ENCODE measurements at places on chromosomes 16 and 17. TPM values are rescaled to one million over a fixed set of nuclear protein-coding genes. Genes with fewer than 3 reads are reported as not detected.

ZNF747 gene
- total RNA-seq = 8.7 TPM

CES5A gene
- total RNA-seq = not detected

GPRC5C gene
- total RNA-seq = 1.8 TPM

USP7 gene
- total RNA-seq = 72.1 TPM

TMEM92 gene
- total RNA-seq = 0.17 TPM

USP31 gene
- total RNA-seq = 43.7 TPM

MBTPS1 gene
- 120 TPM for total RNA-seq

SSTR5 gene
- 0.17 TPM for total RNA-seq

RAB37 gene
- total RNA-seq = 0.37 TPM

P2RX1 gene
- total RNA-seq = not detected

IL17C gene
- total RNA-seq = not detected

HCRT gene
- total RNA-seq = not detected

MFAP4 gene
- total RNA-seq = not detected

COQ9 gene
- total RNA-seq = 55.1 TPM

TBC1D3I gene
- 0.05 TPM for total RNA-seq

DNA sequence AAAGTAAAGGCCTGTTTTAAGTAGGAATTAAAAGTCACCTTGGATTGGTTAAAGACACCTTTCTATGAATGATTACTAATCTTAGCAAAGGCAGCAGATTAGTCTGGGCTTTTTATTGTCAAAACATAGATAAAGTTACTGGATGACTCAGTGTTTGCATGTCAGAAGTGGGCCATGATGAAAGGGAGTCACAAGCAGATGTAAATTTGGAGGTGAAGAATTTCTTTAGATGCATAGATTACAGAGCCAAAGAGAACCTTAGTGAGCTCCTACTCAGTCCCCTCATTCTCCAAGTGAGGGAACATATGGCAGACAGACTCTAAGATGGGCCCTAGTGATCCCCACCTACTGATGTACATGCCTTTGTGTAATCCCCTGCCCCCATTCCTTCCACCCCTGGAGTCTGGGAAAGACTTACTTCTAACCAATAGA, 124.5 kb downstream of the HS3ST3A1 start:
- DNase-seq = no peak

GRCh38 chr16:3152277-3152990, 17.6 kb downstream of the ZNF213 start:
- peak; percentile 90 for DNase-seq

DNA sequence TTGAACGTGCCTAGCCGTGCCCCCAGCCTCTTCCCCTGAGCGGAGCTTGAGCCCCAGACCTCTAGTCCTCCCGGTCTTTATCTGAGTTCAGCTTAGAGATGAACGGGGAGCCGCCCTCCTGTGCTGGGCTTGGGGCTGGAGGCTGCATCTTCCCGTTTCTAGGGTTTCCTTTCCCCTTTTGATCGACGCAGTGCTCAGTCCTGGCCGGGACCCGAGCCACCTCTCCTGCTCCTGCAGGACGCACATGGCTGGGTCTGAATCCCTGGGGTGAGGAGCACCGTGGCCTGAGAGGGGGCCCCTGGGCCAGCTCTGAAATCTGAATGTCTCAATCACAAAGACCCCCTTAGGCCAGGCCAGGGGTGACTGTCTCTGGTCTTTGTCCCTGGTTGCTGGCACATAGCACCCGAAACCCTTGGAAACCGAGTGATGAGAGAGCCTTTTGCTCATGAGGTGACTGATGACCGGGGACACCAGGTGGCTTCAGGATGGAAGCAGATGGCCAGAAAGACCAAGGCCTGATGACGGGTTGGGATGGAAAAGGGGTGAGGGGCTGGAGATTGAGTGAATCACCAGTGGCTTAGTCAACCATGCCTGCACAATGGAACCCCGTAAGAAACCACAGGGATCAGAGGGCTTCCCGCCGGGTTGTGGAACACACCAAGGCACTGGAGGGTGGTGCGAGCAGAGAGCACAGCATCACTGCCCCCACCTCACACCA, 724 bp downstream of the GAA start:
- DNase-seq = peak; percentile 40

- peak; percentile 34 for DNase-seq
Measured at GRCh38 chr16:49855822-49856671, at the start of gene ZNF423. Gene ZNF423 (minus strand): TSS chr16:49856112. CDS start chr16:49855774, 338 bp downstream.

GRCh38 chr16:2457267-2457666, 2.6 kb upstream of the TEDC2 start:
- no peak for DNase-seq

- no peak for DNase-seq
Measured at GRCh38 chr16:3924763-3925162, 44.2 kb upstream of the CREBBP start.

DNA sequence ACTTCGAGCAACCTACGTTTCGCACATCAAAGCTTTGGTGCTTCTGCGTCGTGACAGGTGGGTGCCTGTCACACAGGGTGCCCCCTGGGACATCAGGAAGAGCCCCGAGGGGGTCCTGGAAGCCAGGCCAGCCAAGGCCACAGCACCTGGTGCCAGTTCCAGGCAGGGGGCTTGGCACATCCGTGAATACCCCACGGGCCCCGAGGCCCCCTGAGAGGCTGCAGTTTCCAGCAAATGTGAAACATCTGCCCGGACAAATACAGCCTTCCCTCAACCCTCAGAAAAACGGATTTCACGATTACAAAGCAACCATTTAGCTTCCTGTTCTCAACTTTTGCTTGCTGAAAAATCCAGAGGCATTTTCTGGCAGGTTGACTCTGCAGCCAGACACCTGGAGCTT, 109.3 kb upstream of the METRNL start:
- DNase-seq = no peak

- DNase-seq = no peak
Measured at GRCh38 chr16:21568502-21569189, 30.7 kb upstream of the METTL9 start.

DNA sequence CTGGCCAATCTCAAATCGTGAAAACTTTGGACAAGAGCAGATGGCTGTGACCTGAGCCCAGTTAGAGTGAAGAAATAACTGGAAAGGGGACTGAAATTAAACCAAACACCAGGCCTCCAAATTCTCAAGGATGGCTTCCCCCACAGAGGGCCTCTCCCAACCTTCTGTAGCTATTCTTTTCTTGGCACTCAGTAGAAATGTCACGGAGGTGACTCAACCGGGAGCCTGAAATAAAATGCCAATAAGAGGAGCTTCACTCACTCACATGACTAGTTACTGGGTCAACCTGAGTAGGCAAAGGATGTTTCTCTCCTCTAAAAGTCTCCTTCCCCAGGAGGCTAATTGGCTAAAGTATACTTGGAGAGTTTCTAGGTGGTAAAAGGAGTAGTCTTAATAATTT, 230.7 kb downstream of the MAF start:
- no peak for DNase-seq

GRCh38 chr17:15264542-15264941, 584 bp downstream of the PMP22 start:
- no peak for DNase-seq

GRCh38 chr16:68350813-68351350, 40.1 kb downstream of the PRMT7 start:
- DNase-seq = no peak

DNA sequence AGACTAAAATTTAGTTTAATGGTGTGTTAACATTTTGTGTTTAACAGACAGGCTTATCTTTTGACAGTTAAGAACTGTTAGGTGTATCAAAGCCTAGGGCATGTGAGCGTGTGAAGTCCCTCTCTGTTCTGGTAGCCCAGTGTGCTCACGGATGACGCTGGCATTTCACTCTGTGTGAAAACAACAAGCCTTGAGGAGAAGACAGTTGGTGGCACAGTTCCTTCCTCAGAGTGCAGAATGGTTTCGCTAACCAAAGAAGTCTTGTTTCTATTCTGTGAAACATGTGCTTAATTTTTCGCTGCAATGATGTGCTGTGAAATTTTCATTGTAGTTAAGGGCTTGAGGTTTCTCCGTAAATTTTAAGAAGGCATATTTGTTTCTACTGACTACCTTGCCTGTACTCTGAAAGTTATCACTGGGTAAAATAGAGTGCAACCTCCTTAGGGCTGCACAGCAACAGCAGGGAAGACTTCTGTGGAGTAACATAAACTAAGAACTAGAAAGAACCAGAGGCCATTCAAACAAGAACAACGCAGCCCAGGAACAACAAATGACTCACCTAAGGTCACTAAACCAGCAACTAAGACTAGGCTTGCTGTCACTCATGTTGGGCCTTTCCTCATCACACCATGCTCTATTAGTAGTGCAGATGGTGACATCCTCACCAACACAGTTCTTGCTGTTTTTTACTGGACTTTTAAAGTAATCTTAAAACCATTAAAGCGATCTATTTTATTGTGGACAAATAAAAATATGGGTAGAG, 33.4 kb downstream of the BRD7 start:
- no peak for DNase-seq

- DNase-seq = no peak
Measured at GRCh38 chr16:3513892-3514583, 13.2 kb downstream of the CLUAP1 start.

DNA sequence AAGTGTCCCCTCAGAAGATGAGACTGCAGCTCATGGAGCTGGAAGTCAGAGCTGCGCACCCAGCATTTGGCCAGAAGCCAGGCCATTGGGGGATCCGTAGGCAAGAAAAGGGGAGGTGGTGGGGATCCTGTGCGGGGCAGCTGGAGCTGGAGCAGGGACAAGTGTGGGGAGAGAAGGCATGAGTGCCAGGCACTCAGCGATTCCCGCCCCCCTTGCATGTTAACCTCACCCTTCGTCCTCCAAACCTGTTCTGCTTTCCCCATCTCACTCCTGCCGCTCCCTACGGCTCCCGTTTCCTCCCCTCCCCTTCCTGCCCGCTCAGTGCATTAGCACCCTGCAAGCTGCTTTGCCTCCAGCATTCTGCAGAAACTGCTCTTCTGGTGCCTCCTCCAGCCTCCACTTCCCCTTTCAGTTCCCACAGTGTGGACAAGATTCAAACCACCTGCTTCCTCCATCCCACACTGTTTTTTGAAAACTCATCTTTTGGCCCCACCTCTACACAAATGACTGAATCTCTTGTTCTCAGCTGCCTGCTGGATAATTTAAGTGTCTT, 5.6 kb downstream of the ALOX15 start:
- no peak for DNase-seq

DNA sequence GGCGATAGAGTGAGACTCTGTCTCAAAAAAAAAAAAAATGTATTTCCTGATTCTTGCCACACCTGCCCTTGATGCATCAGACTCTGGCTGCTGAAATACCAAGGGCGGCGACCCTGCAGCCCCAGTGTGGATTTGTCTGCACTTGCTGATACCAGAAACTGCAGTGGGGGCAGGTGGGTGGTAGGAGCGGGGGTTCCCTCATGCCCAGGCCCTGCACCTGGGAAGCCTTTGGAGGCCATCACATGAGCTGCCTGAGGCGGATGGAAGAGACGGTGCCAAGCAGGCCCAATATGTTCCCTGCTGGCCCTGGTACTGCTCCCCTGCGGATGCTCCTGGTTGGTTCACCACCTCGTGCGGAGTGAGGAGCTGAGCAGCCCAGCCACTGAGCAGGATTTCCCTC, 50.6 kb downstream of the MARF1 start:
- no peak for DNase-seq

GRCh38 chr16:2530629-2531318, 434 bp downstream of the CEMP1 start:
- no peak for DNase-seq

DNA sequence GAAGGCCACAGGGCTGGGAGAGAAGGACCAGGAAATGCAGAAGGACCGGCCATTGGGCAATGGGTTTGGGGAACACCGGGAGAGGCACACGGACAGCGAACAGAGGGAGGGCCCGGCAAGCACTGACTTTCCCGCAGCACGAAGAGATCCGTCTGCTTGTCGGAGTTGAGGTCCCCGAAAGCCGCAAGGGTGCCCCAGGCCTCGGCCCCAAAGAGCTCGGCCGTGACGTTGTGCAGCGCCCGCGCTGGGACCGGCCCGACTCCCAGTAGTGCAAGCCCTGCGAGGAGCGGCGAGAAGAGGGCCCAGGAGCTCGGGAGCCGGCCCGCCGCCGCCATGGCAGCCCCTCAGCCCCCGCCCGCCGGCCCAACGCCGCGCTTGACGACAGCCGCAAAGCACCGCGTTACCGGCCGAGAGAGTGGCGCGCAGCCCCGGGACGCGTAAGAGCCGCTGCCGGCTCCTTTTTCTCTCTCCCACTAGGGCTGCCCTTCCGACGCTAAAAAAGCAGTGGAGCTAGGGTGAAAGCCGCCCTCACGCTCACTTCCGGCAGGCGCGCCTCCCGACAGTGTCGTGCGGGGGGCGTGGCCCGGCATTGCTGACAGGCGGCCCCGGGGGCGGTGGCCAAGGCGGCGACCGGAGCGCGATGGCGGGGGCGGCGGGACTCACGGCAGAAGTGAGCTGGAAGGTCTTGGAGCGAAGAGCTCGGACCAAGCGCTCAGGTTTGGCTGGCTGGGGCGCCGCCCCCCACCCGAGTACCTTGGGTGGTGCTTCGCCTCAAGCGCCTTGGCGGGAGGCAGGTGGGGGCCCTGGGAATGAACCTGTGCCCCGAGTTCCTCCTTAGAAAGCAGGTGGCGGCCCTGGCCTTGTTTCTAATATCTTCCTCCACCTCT, at the start of the genes ITFG1 and PHKB:
ITFG1 (minus strand) TSS at position 353 of the 887 bp plus-strand sequence; CDS start at position 335, 18 bp downstream.
PHKB (plus strand) TSS at position 621 of the 887 bp plus-strand sequence; CDS start at position 641, 20 bp downstream.
- DNase-seq = peak; percentile 93

DNA sequence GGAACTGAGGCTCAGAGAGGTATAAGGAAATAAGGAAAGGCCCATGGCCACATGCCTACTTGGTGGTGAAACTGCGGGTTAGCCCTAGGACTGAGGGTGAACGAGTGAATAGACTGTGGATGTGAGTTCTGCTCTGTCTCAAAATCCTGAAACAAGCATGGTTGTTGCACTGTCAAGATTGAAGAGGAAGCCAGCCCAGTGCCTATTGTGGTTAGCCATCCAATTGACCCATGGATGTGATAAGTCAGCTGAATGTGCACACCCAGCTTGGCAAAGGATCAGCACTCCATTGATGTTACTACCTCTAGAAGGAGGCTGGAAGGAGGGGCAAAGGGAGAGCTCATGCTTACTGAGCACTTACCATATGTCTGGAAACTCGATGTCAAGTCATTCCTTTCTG, 4.5 kb downstream of the TMEM114 start:
- no peak for DNase-seq

DNA sequence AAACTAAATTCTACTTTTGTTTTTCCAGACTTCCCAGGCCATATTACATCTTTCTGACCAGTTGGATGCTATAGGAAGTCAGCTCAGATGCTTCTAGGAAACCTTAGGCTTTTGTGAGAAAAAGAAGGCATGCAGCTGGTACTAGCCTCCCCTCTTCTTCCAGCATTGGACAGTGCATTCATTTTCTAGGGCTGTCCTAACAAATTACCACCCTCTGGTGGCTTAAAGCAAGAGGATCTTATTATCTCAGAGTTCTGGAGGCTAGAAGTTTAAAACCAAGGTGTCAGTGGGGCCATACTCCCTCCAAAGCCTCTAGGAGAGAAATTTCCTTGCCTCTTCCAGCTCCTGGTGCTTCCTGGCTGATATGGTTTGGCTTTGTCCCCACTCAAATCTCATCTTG, 467.8 kb downstream of the SLC39A11 start:
- no peak for DNase-seq

- no peak for DNase-seq
Measured at GRCh38 chr16:17145029-17145428, 325.7 kb downstream of the XYLT1 start.

Data from dermis blood vessel endothelial cell (primary cell).